ENCODE measurements at places on chromosomes 12 and 14.
A peak's percentile ranks its signal among the peaks of the same experiment; 100 is the strongest.

DNA sequence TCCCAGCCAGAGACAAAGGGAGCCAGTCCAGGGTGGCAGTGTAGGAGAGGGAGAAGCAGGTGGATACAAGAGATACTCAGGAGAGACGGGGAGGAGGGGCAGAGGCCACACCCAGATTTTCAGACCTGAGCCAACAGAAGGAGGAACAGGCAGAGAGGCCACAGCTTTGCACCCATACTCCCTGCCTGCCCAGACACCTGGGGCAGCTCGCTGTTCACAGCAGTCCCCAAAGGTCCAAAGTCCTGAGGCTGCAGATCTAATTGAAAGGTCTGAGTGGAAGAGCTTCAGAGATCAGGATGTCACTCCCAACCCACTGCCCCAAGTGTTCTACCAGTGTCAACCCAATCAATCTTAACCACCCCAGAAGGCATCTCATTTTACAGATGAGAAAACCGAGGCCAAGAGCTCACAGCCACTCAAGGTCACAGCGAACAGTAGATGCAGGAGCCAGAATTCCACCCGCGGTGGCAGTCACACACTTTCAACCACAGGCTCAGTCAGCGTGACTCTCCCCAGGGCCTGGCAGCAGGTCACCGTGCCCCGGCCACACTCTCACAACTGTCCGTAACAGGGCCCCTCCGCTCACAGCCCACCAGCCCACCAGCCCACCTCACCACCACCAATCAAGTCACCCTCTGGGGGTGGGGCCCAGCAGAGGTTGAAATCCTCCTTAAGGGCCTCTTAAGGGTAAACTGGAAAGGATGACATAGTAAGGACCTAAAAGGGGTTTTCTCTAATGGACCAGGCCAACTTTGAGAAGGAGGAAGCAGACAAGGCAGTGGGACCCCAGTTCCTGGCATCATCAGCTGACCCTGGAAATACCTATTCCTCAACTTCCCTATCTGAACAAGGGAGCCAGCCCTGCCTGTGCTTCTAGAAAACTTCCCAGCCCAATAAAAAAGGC lies 33.3 kb downstream of the ACTN1 start:
- H3K27me3 ChIP-seq = no peaks in the 10 kb centered on the region
- no peak overlapping the region for H3K27ac ChIP-seq
- peaks cover 9% of the 10 kb centered on the region for H3K4me1 ChIP-seq
- no peaks in the 10 kb centered on the region for H3K36me3 ChIP-seq

DNA sequence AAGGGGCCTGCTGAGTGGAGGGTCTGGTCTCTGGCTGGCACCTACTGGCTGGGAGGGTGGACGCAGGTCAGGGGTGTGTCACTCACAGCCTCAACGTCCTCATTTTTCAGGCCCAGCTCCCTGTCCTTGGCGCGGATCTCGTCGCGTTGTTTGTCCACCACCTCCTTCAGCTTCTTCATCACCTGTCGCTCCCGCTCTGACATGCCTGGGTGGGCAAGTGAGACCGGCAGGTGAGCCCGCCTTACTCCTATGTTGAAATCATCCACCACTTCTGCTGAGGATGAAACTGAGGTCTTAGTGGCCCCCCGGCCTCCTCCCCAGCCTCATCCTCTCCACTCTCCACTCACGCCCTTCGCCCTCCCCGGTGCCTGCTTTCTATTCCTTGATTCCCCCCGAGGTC lies 34.2 kb downstream of the RILPL1 start:
- no peak overlapping the region for H3K27ac ChIP-seq
- H3K36me3 ChIP-seq = no peaks in the 10 kb centered on the region
- H3K4me3 ChIP-seq = no peak overlapping the region
- DNase-seq = no peak
- no peaks in the 10 kb centered on the region for H3K4me1 ChIP-seq

DNA sequence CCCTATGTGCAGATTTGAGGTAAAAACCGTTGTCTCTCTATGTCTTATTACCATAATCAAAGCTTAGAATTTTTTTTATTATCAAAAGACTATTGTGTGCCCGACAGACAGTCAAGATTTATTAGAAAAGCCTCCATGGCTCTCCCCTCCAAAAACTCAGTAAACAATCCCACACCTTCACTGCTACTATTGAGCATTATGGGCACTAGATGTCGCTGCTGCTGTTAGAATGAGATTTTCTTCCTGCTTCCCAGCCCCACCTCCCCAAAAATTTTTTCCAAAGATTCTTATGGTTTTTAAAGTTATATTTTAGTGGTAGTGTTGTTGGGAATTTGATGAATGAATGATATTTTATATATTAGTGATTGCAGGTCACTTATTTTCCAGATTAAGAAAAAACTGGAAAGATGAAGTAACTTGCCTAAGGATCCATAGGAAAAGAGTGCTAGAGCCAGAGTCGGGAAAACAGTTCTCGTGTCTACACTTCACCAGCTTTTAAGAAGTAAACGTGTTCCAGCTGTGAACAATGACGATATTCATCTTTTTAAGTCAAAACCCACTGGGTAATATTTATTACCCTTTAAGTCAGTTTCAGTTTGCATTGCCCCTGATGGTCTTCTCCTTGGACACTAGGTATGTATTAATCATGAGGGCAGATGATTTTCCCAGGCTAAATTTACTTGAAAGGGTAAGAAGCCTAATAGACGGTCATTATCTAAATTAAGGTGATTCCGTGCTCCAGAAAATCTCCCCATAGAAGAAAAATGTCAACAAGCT lies 12.2 kb upstream of the FOXG1 start:
- H3K4me3 ChIP-seq = no peak overlapping the region
- no peaks in the 10 kb centered on the region for H3K4me1 ChIP-seq
- no peak for DNase-seq

- H3K27me3 ChIP-seq = peaks cover 2% of the 10 kb centered on the region
- H3K4me3 ChIP-seq = no peak overlapping the region
- H3K36me3 ChIP-seq = no peaks in the 10 kb centered on the region
- H3K27ac ChIP-seq = no peak overlapping the region
These were observed 51.9 kb upstream of the LRRK2 start for GRCh38 chr12:40172879-40173278.

DNA sequence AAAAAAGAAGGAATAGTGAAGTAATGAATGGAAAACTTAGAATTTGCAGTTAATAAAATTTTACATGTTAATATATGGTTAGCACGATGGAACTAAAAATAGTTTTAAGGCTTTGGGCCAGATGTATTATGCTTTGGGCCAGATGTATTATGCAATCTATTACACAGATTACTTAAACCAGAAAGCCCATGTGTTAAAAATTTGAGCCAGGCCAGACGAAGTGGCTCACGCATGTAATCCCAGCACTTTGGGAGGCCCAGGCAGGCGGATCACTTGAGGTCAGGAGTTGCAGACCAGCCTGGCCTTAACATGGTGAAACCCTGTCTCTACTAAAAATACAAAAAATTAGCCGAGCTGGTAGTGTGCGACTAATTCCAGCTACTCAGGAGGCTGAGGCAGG lies 17.2 kb downstream of the IFT81 start:
- H3K36me3 ChIP-seq = no peaks in the 10 kb centered on the region
- H3K4me3 ChIP-seq = no peak overlapping the region
- no peak overlapping the region for H3K27ac ChIP-seq
- no peak for DNase-seq

DNA sequence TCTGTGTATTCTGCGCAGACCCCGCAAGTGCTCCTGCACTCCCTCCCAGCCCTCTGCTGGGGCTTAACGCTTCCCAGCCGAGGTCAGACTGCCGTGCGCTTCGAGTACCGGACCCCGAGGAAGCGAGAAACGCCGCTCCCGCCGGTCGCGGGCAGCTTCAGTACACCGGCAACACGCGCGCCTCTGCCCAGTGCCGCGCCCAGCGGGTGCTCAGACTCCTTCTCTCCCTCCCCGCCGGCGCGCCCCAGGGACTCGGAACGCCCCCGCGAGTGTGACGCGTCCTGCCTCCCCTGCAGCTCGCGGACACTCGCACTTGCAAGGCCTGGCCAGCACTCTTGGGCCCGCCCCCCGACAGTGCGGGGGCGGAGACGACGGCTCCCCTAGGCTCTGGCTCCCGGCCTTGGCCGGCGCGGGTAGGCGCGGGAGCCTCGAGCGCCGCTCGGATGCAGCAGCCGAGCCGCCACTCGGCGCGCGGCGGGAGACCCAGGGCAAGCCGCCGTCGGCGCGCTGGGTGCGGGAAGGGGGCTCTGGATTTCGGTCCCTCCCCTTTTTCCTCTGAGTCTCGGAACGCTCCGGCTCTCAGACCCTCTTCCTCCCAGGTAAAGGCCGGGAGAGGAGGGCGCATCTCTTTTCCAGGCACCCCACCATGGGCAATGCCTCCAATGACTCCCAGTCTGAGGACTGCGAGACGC lies at the start of gene PTGER2:
TSS of gene PTGER2 (plus strand) at position 410 of the 692 bp plus-strand sequence. CDS start at position 647, 237 bp downstream.
- peaks cover 1% of the 10 kb centered on the region for H3K27me3 ChIP-seq
- H3K4me1 ChIP-seq = peaks cover 71% of the 10 kb centered on the region
- H3K36me3 ChIP-seq = peaks cover 59% of the 10 kb centered on the region
- peak within 1 kb of the TSS; percentile 99 for H3K27ac ChIP-seq

GRCh38 chr14:49579841-49580240 lies 6.3 kb downstream of the RPS29 start:
- peaks cover 56% of the 10 kb centered on the region for H3K36me3 ChIP-seq
- H3K4me1 ChIP-seq = peaks cover 50% of the 10 kb centered on the region
- no peaks in the 10 kb centered on the region for H3K27me3 ChIP-seq
- no peak for DNase-seq
- H3K27ac ChIP-seq = peak overlapping the region; percentile 4

- no peaks in the 10 kb centered on the region for H3K27me3 ChIP-seq
- no peak overlapping the region for H3K27ac ChIP-seq
- peaks cover 17% of the 10 kb centered on the region for H3K36me3 ChIP-seq
- no peak overlapping the region for H3K4me3 ChIP-seq
- peaks cover 12% of the 10 kb centered on the region for H3K4me1 ChIP-seq
These were observed 10.3 kb downstream of the MTERF2 start for GRCh38 chr12:106976668-106977067.

DNA sequence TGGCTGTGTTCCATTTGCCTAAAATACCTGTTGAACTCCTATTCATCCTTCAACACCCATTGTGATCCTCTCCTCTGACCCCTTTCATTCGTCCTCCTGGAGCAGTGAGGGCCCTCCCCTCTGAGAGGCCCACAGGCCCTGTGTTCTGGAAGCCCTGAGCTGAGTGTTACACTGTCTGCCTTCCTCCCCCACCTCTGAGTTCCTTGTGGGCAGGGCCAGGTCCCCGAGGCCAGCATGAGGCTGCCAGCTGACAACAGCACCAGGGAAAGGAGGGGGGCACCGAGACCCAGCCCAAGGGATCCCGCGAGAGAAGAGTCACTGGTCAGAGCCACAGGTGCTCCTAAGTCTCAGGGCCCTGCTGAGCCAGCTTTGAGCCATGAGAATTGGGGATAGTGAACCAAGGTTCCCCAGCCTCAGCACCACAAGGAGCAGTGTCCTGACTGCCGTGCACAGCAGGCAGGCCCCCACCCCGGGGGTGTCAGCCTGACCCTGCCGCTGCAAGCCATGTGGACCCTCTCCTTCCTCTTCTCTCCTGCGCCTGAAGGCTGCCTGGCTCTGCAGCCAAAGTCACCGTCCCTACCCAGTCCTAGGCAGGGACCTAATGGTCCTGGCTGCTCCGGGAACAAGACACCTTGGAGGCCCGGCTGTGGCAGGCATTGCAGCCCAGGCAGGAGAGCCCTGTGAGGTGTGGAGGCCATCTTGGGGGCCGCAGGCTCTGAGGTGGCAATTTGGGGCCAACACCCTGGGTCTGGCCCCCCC lies 52.5 kb downstream of the BEGAIN start:
- no peaks in the 10 kb centered on the region for H3K27me3 ChIP-seq
- no peaks in the 10 kb centered on the region for H3K36me3 ChIP-seq
- DNase-seq = no peak
- no peak overlapping the region for H3K4me3 ChIP-seq

DNA sequence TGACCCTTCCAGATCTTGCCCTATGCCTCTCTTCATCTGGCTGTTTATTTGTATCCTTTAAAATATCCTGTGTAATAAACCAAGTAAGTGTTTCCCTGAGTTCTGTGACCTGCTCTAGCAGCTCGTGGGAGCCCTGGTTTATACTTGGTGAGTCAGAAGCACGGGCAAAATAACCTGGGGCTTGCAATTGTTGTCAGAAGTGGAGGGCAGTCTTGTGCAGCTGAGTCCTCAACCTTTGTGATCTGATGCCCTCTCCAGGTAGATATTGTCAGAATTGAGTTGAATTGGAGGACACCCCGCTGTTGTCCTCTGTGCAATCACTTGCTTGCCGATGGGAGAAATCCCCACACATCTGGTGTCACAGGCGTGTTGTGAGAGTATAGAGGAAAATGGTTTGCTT lies 62.5 kb upstream of the PRICKLE1 start:
- no peaks in the 10 kb centered on the region for H3K36me3 ChIP-seq
- no peak for DNase-seq
- no peak overlapping the region for H3K4me3 ChIP-seq
